Thoracic aorta (tissue), 2 donors: ENCODE measurements at places on chromosomes 7 and 10.
A peak's percentile ranks its signal among the peaks of the same experiment; 100 is the strongest.

- H3K27me3 ChIP-seq: no peaks in the 10 kb centered on the region
- H3K4me1 ChIP-seq: peaks cover 31% of the 10 kb centered on the region
- DNase-seq: no peak
- peaks cover 16% of the 10 kb centered on the region for H3K36me3 ChIP-seq
Observed at GRCh38 chr7:151228024-151228866, 1.2 kb upstream of the ABCF2 start.

GRCh38 chr7:83852136-83852535 is 203.2 kb upstream of the SEMA3E start:
- H3K27me3 ChIP-seq: no peaks in the 10 kb centered on the region
- no peak overlapping the region for H3K27ac ChIP-seq
- no peaks in the 10 kb centered on the region for H3K4me1 ChIP-seq
- no peak overlapping the region for H3K4me3 ChIP-seq
- H3K36me3 ChIP-seq: no peaks in the 10 kb centered on the region
- no peak for DNase-seq

DNA sequence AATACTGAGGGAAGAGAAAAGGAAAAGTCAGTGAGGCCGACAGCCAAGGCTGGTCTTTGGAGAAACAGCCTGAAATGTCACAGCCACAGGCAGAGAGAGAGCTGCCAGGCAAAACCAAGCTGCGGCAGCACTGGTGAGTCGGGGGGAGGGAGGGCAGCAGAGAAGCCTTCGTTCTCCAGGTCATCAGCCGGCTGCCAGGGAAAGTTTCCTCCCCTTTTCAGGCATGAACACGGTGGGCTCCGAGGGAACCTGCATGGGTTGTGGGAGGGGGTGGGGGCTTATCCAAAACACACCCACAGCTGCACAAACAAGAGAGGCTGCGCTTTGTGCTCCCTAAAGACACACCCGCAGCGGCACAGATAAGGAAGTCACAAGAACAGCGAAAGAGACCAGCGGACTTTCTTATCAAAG is 62.3 kb upstream of the NKX6-2 start:
- no peaks in the 10 kb centered on the region for H3K36me3 ChIP-seq
- no peaks in the 10 kb centered on the region for H3K4me1 ChIP-seq

DNA sequence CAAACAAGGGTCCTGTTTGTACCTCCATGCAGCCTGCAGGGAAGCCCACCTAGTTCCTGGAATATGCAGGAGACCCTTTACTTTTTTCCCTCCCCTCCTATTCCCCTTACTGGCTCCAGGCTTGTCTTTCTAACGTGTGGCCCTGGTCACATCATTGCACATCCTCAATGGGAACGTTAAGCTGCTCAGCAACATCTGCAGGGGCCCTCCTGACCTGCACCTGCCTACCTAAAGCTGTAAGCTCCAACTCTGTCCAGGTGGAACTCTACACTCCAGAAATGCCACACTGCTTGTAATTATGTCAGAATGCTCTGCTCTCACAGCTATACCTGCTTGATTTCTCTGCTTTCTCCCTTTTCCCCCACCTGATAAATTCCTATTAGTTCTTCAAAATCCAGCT is 72.1 kb downstream of the ARMC3 start:
- H3K4me1 ChIP-seq: no peaks in the 10 kb centered on the region
- H3K4me3 ChIP-seq: no peak overlapping the region
- H3K27me3 ChIP-seq: no peaks in the 10 kb centered on the region
- DNase-seq: no peak

GRCh38 chr7:16989811-16990413 is 108.1 kb upstream of the AGR3 start:
- peaks cover 8% of the 10 kb centered on the region for H3K4me1 ChIP-seq
- no peaks in the 10 kb centered on the region for H3K27me3 ChIP-seq
- DNase-seq: peak; percentile 10
- no peaks in the 10 kb centered on the region for H3K36me3 ChIP-seq
- H3K4me3 ChIP-seq: peak overlapping the region; percentile 48
- no peak overlapping the region for H3K27ac ChIP-seq

DNA sequence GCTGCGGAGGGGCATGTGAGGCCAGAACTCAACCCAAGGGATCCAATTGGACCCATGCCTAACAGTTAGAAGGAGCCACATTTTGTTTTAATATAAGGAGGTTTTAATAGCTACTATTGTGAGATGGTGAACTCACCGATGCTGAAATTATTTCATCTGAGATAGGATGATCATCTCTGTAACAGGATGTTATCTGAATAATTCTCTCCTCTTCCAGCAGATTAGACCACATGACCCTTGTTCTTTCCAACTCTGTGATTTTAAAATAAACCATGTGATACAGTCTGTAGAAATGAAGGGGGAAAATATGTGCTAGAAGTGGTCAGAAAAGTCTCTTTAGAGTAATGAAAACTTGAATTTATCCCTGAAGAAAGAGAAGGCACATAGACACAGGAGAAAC is 385.8 kb downstream of the LRMDA start:
- no peak for DNase-seq
- H3K4me1 ChIP-seq: peaks cover 4% of the 10 kb centered on the region
- no peaks in the 10 kb centered on the region for H3K27me3 ChIP-seq
- H3K27ac ChIP-seq: no peak overlapping the region
- H3K36me3 ChIP-seq: no peaks in the 10 kb centered on the region
- H3K4me3 ChIP-seq: no peak overlapping the region
